ENCODE measurements at places on chromosomes 16 and 17. TPM values are rescaled to one million over a fixed set of nuclear protein-coding genes. Genes with fewer than 3 reads are reported as not detected.

The GP1BA gene
- polyA plus RNA-seq: not detected

The KCNG4 gene
- polyA plus RNA-seq: not detected

The NPIPA5 gene
- polyA plus RNA-seq: 10.3 TPM

The NUDT7 gene
- 8.8 TPM for polyA plus RNA-seq

The TBC1D3E gene
- not detected for polyA plus RNA-seq

The CRHR1 gene
- not detected for polyA plus RNA-seq

The DBNDD1 gene
- polyA plus RNA-seq: 4.1 TPM

The CCL13 gene
- not detected for polyA plus RNA-seq

The NDE1 gene
- 37.8 TPM for polyA plus RNA-seq

The MAP3K14 gene
- 8.3 TPM for polyA plus RNA-seq

The HCRT gene
- polyA plus RNA-seq: not detected

The SUPT4H1 gene
- 206 TPM for polyA plus RNA-seq

The ACSM2A gene
- not detected for polyA plus RNA-seq

The HOXB9 gene
- not detected for polyA plus RNA-seq

The NPTX1 gene
- polyA plus RNA-seq: 0.02 TPM

The CCL16 gene
- not detected for polyA plus RNA-seq

The MYH3 gene
- polyA plus RNA-seq: 0.67 TPM

The PRAC2 gene
- polyA plus RNA-seq: not detected

The XAF1 gene
- polyA plus RNA-seq: 10.6 TPM

The TBC1D16 gene
- polyA plus RNA-seq: 8.9 TPM

The KRTAP4-6 gene
- polyA plus RNA-seq: not detected

The MARCHF10 gene
- not detected for polyA plus RNA-seq

The IGFBP4 gene
- polyA plus RNA-seq: 6.8 TPM

The KRTAP4-5 gene
- polyA plus RNA-seq: not detected

The STH gene
- not detected for polyA plus RNA-seq

The ASPHD1 gene
- polyA plus RNA-seq: 0.88 TPM

The KRT33A gene
- not detected for polyA plus RNA-seq

The TEKT1 gene
- not detected for polyA plus RNA-seq

The TP53TG3F gene
- not detected for polyA plus RNA-seq

The EEF2KMT gene
- polyA plus RNA-seq: 7.6 TPM

The SHBG gene
- 0.23 TPM for polyA plus RNA-seq

The ABCC3 gene
- 41.7 TPM for polyA plus RNA-seq

The VAT1L gene
- not detected for polyA plus RNA-seq

The VMO1 gene
- polyA plus RNA-seq: not detected

The KRT222 gene
- polyA plus RNA-seq: 0.45 TPM

The PRSS33 gene
- not detected for polyA plus RNA-seq

The TBC1D3G gene
- polyA plus RNA-seq: not detected

The ALDH3A1 gene
- polyA plus RNA-seq: 8.4 TPM

The ITGA2B gene
- 0.06 TPM for polyA plus RNA-seq

The TRPV2 gene
- polyA plus RNA-seq: 0.09 TPM

The GPRC5C gene
- polyA plus RNA-seq: 24.2 TPM

The RNF157 gene
- not detected for polyA plus RNA-seq

The JPH3 gene
- polyA plus RNA-seq: 0.01 TPM

The C17orf78 gene
- not detected for polyA plus RNA-seq

The KRTAP9-4 gene
- polyA plus RNA-seq: not detected

The DLG4 gene
- 4.5 TPM for polyA plus RNA-seq

The OTOP3 gene
- polyA plus RNA-seq: 0.03 TPM

The CD68 gene
- polyA plus RNA-seq: 14.0 TPM

The CBLN1 gene
- not detected for polyA plus RNA-seq

The ZFP3 gene
- polyA plus RNA-seq: 3.0 TPM

The ADORA2B gene
- polyA plus RNA-seq: 50.0 TPM

The MVP gene
- polyA plus RNA-seq: 148 TPM

The TBX21 gene
- not detected for polyA plus RNA-seq

The CCT6B gene
- polyA plus RNA-seq: 1.4 TPM

The CDK3 gene
- polyA plus RNA-seq: 1.8 TPM

The CD300A gene
- 0.07 TPM for polyA plus RNA-seq

The IRX3 gene
- 2.7 TPM for polyA plus RNA-seq

The PRRT2 gene
- polyA plus RNA-seq: not detected

The QPRT gene
- polyA plus RNA-seq: 8.9 TPM

Data from keratinocyte (primary cell).